ENCODE measurements at places on chromosomes 5 and 9.

GRCh38 chr5:68445257-68446069, 229.9 kb downstream of the PIK3R1 start:
- DNase-seq = no peak

GRCh38 chr5:133032852-133033742, 6.7 kb upstream of the ZCCHC10 start:
- DNase-seq = no peak

GRCh38 chr5:52783226-52783959, 4.3 kb upstream of the ITGA1 start:
- no peak for DNase-seq

DNA sequence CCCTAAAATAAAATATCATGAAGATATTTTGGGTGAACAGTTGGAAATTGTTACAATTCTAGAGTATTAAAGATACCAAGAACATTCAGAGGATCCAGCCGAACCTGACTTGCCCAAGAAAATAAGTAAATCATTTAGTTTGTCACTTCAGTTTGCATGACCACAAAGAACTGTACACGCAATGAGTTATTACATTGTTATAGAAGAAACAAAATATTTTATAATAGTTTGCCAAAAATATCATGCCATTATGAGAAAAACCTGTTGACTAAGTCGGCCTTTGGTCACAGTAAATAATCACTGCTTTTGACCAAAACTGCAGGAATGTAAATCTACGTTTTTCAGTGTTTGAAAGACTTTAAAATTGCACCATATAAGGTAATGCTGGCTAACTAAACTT, 27.9 kb downstream of the TRIO start:
- no peak for DNase-seq

DNA sequence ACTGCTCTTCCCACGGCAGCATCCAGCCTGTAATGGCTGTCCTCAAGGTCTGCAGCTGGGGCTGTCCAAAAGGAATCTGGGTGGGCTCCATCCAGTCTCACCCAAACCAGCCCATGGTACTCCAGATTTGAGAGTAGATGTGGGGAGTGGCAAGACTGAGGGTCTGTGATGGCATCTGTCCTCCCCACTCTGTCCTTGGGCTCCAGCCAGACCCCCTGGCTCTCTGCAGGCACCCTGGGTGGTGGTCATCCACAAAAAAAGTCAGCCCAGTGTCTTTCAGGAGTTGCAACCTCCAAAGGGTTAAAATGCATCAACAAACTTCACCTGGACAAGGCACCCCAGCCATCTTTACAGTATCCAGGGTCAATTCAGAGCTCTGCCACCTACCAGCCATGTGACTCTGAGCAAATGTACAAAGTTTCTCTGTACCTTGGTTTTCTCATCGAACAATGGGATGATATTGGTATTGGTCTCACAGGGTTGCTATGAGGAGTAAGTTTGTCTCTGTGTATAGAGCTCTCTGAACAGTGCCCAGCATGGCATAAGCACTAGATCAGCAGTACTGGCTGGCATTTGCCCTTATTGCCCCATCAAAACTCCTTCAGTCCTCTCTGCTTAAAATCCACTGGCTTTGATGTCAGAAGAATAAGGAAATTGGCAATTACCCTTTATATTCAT, 7.3 kb upstream of the S1PR3 start:
- no peak for DNase-seq

DNA sequence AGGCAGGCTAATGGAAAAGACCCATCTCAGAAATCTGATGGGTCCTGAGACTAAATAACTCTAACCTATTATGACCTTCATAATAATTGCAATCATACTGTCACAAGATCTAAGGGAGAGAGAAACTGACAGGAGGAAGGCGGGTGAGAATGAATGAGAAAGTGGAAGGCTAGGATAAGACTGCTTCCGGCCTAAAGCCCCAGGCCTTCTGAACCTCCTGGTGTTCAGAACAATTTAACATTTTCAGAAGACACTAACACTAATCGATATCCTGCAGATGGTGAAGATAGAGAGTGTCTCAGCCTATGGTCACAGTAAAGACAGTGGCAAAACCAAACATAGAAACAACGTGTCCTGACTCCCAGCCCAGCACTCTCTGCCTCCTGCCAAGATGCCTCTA, 1.2 kb downstream of the RPS14 start:
- no peak for DNase-seq

DNA sequence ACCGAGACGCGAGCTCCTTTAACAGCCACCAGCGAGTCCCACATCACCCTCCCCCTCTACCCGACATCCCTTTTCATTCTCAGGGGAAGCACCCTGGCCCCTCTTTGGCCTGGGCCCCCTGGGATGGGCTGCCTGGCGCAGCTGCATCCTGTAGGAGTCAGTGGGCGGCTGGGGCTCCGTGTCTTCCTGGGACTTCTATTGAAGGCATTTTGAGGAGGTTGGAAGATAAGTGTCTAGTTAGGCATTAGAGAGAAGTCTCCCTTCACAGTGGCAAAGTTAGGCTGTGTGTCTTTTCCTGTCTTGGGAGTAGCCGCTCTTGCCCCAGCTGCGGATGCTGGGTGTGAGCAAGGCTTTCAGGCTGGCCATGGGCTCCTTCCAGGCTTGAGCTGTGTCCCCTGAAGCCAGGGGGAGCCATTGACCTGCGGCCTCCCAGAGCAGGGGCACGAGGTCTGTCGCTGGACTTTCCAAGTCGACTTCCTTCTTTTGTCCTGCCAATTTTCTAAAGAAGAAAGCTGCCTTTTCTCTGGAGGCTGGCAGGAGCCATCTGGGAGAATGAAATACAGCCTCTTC, 18.6 kb upstream of the NKD2 start:
- no peak for DNase-seq

DNA sequence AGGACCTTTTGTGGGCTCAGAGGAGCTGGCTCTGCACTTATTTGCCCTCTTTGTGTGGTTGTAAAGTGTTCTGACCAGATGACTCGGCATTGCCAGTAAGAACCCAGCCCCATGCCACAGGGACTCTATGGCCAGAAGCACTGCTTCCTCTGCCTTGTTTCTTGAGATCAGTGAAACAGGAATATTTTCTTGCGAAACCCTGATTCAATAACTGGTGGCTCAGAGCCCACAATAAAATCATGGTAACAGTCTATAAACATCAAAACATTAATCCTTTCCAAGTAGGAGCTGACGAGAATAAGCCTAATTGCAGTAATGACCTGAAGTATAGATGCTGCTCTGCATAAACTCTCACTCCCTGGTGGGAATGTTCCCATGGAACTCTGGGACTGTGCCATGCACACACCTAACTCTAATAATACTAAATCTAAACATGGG, 344.3 kb downstream of the ZNF608 start:
- DNase-seq = no peak

DNA sequence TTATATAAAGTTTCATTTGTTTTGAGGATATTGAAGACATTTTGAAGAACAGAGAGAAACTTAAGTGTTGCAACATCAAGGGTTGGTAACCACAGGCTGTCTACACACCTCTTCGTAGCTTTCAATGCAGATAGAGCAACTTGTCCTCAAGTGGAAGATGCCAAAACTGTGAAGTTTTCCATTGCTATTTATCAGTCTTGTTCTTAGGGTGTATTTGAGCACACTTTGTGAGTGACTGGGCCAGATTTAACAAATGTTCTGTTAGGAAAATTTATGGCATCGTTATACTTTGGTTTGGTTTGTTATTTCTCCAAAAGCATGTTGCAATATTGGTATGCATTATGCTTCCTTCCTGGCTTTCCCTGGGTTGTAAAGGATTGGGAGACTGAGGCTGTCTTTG, 31.6 kb downstream of the NNT start:
- DNase-seq = no peak

GRCh38 chr5:175657593-175658271, at the start of gene HRH2:
Gene HRH2, plus strand, starts transcription at chr5:175658071. Its CDS starts 25,163 bp downstream, at chr5:175683234.
- no peak for DNase-seq

- no peak for DNase-seq
These were observed 434.5 kb upstream of the TRPC7 start for GRCh38 chr5:136799806-136800372.

- DNase-seq = no peak
These were observed 161.9 kb upstream of the RAI14 start for GRCh38 chr5:34494111-34494755.

DNA sequence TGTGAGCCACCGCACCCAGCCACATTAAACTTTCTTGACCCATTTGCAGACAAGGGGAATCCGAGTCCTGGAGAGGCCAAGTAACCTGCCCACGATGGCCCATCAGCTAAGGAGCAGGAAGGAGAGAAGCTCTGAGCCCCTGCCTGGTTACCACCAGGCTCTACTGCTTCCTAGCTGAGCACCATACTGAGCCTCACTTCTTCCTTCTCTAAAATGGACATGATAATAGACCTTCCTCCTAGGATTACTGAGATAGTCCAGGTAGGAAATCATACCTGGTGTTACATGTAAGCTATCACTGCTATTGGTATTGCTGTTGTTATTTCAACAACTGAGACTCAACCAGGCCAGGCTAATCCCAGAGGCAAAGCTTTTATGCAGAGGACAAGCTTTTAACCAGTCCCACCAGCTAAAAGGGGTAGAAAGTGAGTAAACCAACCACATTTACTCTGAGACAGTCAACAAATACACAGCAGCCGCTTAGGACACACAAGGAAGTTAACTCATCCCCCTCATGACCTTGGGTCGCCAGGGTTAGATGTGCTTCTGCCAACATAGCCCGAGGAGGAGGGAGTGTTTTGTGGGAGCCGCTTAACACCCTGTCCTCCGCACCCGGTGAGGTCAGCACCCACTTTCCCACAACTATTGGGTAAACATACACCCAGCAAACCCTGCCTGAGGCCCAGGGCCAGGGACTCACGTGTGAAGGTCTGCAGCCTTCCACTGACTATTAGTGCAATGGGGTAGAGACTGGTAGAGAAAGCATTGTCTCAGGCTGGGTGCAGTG, 20.6 kb upstream of the PTGES start:
- DNase-seq = no peak

DNA sequence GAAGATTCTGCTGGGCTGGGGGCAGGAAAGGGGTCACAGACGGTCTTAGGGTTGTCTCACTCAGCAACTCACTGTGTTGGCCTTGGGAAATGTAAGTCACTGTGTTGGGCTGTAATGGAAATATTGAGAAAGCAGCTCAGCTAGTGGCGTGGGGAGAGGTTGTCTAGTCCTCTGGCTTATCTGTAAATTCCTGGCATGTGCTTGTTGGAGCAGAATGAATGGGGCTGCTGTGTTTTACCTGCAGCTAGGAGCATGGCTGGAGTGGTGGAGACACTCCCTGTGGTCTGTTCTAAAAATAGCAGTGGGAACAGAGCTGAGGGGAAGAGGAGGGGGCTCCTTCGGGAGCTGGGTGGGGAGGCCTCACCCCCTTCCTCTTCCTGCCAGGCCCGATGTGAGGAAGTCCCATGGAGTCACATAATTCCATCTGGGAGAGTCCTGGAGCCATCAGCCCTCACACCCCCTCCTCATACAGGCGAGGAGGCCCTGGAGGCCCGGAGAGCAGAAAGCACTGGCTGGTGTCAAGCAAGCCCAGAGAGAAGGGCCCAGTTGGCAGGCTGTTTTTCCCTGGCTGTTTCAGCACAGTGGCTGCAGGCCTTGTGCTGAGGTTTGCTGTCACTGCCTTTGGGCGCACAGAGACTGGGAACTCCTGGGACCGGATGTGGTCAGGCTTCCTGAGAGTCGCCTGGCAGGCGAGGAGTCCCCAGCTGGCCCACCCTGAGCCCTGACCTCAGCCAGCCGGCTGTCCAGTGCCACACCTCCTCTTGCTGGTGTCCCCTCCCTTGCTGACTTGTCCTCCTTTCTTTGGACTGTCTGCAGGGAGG, 84.9 kb downstream of the RGS3 start:
- DNase-seq = no peak

DNA sequence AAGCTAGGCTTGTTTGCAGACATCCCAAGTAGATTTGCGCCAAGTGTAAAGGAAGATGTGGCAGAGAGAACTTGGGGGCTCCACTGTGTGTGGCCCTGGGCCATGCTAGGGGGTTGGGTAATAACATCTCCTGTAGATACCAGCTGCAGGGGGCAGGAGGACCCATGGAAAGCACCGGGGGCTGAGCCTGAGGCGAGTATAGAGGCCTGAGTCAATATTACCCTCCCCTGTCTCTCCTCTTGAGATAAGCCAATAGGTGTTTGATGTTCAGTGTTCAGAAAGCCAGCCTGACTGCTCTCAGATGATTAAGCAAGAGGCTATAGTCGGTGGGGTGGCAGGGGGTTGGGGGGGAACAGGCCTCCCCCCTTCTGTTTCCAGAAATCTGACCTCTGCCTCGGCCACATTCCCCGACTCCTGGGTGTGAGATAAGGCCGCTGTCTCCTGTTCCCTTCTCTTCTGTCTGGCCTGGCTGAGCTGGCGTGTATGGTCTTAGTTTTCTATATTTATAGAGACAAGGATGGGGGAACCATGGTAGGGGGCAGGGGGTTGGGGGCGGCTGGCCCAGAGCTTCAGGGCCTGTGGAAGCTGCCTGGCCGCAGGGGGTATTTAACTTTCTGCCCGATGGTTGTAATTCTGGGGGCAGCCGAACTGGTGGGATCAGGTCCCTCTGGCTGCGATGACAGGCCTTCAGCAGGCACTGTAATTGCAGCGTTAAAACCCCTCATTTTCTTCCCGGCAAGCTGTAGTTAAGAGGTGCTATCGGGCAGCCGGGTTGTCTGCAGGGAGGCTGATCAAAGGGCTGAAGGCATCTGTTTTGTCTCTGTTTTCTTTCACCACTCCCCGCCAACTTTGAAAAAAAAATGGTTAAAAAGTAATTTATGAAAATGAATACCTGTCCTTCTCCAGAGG, 292.0 kb downstream of the NSG2 start:
- no peak for DNase-seq

GRCh38 chr5:38715696-38716095, 130.1 kb upstream of the OSMR start:
- no peak for DNase-seq

- DNase-seq = no peak
These were observed 28.9 kb upstream of the SERINC5 start for GRCh38 chr5:80284720-80285119.

GRCh38 chr5:77844623-77845323, 68.6 kb upstream of the TBCA start:
- DNase-seq = no peak

GRCh38 chr9:21322911-21323461, 12.2 kb downstream of the KLHL9 start:
- DNase-seq = no peak

GRCh38 chr5:100900142-100900795, 2.8 kb downstream of the ST8SIA4 start:
- no peak for DNase-seq

- DNase-seq = no peak
These were observed 9.5 kb downstream of the INVS start for GRCh38 chr9:100108559-100108958.

DNA sequence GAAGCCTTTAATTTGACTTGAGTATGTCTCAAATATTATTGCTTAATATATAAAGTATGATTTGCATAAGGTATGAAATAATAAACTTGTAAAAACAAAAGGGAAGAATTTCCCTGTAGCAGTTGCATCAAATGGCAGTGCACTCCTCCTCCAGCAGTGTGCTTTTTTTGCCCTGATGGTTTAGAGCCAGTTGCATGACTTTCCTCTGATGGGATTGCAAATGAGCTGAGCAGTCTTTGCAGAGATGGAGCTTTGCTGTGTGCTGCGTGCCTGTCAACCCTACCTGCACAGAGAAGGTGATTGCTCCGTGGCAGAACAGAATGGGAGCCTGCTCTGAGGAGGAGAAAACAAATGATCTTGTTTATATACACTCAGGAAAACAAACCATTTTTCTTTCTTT, 22.7 kb upstream of the CATSPER3 start:
- no peak for DNase-seq

- no peak for DNase-seq
These were observed 226.7 kb downstream of the SYK start for GRCh38 chr9:91028166-91028827.

GRCh38 chr5:137344723-137345322, 154.3 kb downstream of the SPOCK1 start:
- DNase-seq = no peak
